Stimulated activated CD8-positive, alpha-beta memory T cell treated with anti-CD3 and anti-CD28 coated beads, Interleukin-4, amount 100 ng/mL, for 4 hours (primary cell): ENCODE measurements at places on chromosomes 13 and 19.

- no peak for DNase-seq
These were observed 5.5 kb downstream of the DLEU7 start for GRCh38 chr13:50838031-50838430.

GRCh38 chr19:14147797-14148605, 11.6 kb upstream of the ASF1B start:
- no peak for DNase-seq

GRCh38 chr13:94822356-94822755, 110.0 kb upstream of the SOX21 start:
- DNase-seq = no peak

DNA sequence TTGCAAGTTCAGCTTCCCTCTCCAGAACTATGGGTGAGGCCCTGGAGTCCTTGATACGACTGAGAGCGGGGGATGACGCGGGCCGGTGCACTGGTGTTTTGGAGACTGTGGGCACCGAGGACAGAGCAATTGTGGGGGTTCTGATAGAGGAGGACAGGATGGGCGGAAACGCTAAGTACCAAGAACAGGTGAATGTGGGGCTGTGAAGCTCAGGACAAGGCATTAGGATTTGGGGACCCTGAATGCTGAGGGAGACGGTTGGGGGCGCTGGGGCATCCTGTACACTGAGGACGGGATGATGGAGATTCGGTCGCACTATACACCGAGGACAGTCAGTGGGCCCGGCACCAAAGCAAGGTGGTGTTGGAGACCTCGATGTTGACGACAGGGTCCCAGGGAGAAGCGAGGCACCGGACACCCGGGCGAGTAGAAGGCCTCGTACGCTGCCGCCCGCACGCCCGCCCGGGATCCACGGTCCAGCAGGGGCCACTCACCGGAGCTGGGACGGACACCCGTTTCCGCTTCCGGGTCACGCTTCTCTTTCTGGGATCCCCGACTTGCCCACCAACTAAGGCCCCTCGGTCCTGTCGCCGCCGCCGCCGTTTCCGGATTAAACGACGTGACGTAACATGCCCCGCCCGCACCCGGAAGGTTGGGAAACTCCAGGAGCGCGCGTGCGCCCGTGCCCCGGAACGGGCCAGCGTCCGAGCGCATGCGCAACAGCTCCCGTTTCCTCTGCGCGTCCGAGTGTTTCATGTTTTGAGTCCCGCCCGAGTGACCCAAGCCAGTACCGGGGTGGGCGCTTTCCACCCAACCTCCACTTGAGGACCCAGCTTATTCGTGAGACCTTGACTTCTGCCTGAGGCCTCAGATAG, at the start of gene CHMP2A:
Gene CHMP2A, minus strand, starts transcription at position 612 of the 875 bp plus-strand sequence. CDS start 893 bp downstream, outside the sequence.
- peak; percentile 97 for DNase-seq

GRCh38 chr13:99528547-99528946, 27.3 kb downstream of the TM9SF2 start:
- DNase-seq = no peak

DNA sequence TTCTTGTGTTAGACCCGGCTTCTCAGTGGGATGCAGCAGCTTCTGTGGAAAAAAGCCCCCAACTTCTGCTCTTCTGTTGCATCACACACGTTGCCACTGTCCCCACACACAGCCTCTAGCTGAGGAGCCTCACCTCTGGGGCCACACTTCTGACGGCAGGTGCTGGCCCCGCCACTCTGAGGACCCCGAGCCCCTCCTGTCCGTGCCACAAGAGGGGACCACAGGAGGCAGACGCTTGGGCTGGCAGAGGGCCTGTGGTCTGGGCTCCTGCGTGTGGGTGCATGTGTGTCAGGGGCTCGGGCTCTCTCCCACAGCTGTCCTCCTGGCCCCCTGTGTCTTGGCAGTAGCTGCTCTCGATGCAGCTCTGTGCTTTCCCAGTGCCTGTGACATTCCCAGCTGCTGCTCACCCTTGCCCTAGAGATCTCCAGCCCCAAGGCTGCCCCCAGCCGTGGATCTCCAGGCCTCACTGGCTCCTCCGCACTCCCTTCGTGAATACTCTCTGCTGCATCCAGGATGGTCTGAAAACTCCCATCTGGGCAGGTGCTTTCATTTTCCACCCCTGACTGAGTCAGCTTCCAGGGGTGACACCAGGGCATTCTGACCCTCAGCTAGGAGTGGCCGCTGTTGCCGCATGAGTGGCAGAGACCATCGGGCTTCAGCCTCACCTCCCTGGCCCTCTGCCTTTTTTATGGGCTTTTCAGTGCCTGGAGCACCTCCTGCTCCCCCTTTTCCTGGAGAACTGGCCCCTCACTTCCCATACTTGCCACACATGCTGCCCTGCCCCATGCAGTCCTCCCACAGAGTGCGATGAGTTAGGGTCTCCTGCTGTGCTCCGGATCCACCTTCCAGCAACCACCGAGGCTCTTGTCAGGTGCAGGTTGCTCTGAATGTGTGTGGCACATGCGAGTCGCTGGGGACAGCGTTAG, 13.7 kb downstream of the MAU2 start:
- no peak for DNase-seq

DNA sequence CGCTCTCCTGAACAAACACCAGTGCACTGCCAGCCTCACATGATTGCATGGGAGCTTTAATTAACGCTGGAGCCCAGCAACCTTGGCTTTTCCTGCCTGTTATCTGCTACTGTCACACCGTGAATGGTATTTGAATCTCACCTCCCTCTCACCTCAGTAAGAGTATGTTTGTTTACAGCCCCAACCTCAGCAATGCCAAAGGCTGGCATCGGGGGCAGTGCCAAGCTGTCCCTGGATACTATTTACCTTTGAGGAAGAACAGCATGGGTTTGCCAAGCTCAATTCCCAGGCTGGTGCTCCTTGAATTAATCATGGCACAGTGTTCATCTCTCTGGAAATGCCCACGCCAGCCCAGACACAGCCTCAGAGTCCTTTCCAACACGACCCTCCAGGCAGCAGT, 57.2 kb upstream of the SERPINE3 start:
- DNase-seq = no peak

DNA sequence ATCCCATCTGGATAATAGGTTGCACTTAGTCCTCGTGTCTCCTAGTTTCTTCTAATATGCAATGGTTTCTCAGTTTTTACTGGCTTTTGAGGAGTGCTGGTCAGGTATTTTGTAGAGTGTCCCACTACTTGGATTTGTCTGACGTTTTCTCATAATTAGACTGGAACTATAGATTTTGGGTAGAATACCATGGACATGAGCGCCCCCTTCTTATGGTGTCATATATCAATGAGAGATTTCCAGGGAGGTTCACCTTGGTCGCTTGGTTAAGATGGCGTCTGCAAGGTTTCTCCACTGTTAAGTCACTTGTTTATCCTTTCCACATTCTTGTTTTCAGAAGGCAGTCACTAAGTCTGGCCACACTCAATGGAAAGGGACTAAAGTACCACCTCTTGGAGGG, 6.7 kb downstream of the SOHLH2 start:
- no peak for DNase-seq

DNA sequence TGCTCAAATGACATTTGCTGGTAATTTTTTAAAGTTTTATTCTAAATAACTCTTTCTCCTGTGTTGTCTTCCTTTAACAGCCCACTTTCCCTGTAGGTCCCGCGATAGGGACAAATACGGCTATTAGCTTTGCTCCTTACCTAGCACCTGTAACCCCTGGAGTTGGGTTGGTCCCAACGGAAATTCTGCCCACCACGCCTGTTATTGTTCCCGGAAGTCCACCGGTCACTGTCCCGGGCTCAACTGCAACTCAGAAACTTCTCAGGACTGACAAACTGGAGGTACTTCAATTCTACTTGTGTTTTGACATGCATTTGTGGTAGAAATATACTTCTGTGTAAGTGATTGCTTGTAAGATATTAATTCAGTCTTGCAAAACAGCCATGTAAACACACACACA, 91.0 kb upstream of the RAP2A start:
- no peak for DNase-seq

DNA sequence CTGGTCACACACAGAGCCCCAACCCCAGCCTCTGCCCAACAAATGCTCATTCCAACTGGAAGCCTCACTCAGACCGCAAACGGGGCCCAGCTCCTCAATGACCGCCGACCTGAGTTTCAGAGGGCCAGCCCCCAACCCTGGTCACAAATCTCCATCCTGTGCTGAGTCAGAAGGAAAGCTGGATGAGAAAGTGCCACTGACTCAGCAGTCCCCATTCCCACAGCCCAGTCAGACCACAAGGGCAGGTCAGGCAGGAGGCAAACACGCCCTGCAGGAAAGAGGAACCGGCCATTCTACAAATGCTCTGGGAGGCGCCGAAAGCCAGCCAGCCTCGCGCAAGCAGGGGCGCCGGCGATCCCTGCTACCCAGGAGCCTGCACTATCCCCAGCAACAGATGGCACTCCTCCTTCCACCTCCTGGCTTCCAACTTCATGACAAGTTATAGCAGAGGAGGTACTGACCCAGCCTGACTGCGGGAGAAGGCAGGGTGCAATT, 14.1 kb upstream of the PRKD2 start:
- DNase-seq = no peak

GRCh38 chr19:52094526-52095130, 937 bp downstream of the ZNF841 start:
- no peak for DNase-seq

DNA sequence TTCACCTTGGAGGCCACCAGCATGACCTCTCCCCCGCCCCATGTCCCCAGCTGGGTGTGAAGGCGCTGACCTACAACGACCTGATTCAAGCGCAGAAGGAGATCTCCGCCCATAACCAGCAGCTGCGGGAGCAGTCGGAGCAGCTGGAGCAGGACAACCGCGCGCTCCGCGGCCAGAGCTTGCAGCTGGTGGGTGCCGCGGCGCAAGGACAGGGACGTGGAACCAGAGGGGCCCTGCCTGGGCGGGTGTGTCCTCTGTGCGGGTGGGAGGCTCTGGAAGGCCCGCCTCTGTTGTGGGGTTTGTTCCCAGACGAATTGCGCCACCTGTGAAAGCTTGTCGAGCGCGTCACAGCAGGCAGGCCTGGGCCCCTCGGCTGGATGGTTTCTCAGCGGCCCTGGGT, 22.3 kb downstream of the PLEKHJ1 start:
- DNase-seq = no peak

DNA sequence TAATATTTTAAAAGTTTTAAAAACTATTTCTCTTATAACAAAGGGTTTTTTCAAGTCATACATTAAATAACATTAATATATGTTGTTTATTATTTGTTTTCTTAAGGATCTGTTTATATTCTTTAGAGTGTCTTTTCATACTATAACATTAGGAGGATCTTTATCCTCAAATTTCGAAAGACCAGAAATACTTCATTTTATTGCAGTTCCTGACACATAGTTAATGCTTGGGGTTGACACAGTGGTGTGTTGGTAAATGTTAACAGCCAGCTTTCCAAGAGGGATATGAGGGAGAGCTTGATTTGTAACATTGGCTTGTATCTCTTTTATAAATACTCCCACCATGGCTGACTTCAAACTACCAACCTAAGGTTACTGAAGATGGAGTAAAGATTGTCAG, 126.6 kb upstream of the KLF5 start:
- DNase-seq = no peak

- peak; percentile 43 for DNase-seq
These were observed 4.3 kb upstream of the ZNF17 start for GRCh38 chr19:57406516-57407123.

- no peak for DNase-seq
These were observed 43.9 kb downstream of the CAB39L start for GRCh38 chr13:49399801-49400472.

DNA sequence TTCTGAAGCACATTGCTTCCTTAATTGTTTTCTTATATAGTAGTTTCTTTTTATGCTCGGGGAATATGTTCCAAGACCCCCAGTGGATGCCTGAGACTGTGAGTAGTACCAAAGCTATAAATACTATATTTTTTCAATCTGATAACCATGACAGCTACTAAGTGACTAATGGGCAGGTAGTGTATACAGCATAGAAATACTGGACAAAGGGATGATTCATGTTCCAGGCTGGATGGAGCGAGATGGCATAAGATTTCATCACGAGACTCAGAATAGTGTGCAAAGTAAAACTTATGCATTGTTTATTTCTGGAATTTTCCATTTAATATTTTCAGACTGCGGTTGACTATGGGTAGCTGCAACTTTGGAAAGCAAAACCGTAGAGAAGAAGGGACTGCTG, 47.9 kb upstream of the OLFM4 start:
- DNase-seq = no peak

- no peak for DNase-seq
These were observed 5.0 kb downstream of the KLK4 start for GRCh38 chr19:50906217-50906616.

DNA sequence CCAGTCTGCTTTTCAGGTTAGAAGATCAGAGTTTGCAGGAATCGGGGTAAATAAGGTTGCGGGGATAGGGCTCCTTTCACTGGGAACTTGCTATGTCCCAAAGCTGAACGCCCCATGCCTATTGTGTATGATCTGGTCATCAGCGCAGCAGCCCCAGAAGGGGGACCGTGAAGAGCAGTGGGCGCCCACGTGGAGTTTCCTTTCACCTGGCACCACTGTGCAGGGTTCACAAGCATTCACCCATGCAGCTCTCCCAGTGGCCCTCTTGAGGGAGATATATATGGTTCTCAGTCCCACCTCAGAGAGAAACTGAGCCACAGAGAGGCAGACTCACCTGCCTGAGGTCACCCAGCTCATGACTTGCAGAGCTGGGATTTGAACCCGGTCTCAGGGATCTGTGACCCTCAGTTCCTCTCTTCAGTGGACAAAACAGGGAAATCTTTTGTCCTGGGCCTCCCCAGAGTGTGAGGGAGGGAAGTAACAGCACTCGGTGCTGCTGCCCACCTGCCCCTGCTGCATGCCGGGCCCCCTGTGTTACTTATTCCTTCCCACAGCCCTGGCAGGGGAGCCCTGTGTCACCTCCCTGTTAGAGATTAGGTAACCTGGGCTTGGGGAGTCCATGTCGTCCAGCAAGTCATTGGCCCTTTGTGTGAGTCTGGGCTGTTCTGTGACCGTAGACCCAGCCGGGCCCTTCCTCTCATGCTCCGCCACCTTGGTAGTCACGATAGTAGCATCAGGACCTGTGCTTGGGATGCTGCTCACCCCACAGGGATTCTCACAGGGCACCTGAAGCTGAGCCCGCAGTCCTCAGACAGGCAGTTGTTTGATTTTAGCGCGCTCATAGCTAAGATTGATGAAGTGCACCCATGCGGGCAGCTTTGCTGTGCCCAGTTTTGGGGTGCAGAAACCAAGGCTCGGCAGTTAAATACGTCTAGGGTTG, 27.9 kb downstream of the PPP5C start:
- no peak for DNase-seq

- DNase-seq = no peak
These were observed 19.1 kb downstream of the KLF12 start for GRCh38 chr13:74115133-74115532.
